Hepatic stellate cell (primary cell): ENCODE measurements at places on chromosomes 13 and 19.

DNA sequence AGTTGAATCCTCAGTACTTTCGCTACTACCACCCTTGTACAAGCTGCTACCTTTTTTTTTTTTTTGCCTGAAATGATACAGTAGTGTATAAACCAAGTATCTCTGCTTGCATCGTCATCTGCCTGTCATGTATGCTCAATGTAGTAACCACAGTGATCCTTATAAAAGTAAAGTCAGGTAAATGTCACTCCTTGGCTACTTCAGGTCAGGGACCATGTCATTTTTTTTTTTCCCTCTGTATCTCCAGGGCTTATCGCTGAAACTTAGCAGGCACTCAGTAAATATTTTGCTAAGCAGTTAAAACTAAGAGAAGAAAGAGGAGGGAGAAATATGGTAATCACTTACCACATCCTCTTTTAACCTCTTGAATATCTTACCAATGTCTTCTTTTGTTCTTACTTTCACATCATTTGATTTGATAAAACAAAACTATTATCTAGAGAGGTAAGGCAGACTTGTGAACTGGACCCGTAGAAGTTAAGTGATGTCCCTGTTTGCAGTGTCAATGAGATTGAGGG is 96.8 kb upstream of the KLF12 start:
- no peak for DNase-seq

- DNase-seq = no peak
Measured at GRCh38 chr13:25920277-25920676, 131.5 kb downstream of the SHISA2 start.

DNA sequence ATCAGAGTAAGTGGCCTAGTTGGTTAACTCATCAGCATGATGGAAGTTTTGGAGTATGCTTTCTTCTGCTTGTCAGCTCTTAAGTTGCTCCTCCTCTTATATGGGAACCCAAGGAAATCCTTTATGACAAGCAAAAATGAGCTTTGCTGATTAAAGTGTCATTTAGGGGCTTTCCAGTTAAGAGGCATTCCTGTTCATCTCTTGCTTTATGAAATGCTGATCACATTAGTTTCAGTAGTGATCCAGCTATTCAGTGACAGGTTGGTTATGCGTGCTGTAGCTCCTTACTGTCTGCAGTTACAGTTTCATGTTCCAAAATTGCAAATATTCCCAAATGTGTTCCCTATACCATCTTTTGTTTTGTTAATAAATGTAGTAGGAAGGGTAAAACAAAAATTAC is 146.6 kb downstream of the CDK8 start:
- DNase-seq = no peak

DNA sequence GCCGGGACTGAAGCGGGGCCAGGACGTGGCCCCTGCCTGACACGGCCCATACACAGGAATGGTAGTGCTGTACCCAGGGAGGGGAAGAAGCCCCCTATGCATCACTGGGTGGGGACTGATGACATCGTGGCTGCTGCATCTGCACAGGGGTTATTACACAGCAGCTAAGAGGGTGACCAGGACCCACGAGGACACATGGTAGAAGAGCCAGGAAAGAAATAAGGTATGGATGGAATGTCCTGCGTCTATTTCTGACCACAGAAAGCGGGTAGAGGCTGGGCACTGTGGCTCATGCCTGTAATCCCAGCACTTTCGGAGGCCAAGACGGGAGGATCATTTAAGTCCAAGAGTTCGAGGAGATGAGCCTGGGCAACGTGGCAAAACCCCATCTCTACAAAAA is 24.1 kb downstream of the DCAF15 start:
- no peak for DNase-seq
